Activated CD4-positive, CD25-positive, alpha-beta regulatory T cell treated with anti-CD3 and anti-CD28 coated beads, Interleukin-2, amount 50 U/mL, for 72 hours (primary cell): ENCODE measurements at places on chromosomes 6 and 20.

- DNase-seq = no peak
Measured at GRCh38 chr6:9248133-9248532, 812.8 kb upstream of the SLC35B3 start.

- no peak for DNase-seq
Measured at GRCh38 chr6:34836008-34836407, 44.1 kb downstream of the BLTP3A start.

DNA sequence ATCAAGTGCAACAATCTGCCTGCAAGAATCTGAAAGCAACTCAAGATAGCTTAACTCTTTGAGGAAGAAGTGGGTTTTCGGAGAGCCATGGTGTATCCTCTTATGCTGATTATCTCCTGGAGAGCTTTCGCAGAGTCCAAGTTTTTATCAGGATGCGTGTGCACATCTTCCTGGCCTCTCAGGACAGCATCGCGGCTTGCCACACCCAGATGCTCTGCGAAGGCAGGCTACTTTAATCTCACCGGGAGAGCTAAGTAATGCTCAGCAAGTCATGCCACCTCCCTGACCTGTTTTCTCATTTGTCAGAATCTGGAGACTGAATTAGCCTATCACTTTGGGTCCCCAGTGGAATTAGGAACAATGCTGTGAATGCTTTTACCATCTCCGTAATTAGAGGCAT is 52.9 kb downstream of the TTI1 start:
- no peak for DNase-seq

- no peak for DNase-seq
Measured at GRCh38 chr20:8964959-8965562, 103.8 kb upstream of the PLCB4 start.

DNA sequence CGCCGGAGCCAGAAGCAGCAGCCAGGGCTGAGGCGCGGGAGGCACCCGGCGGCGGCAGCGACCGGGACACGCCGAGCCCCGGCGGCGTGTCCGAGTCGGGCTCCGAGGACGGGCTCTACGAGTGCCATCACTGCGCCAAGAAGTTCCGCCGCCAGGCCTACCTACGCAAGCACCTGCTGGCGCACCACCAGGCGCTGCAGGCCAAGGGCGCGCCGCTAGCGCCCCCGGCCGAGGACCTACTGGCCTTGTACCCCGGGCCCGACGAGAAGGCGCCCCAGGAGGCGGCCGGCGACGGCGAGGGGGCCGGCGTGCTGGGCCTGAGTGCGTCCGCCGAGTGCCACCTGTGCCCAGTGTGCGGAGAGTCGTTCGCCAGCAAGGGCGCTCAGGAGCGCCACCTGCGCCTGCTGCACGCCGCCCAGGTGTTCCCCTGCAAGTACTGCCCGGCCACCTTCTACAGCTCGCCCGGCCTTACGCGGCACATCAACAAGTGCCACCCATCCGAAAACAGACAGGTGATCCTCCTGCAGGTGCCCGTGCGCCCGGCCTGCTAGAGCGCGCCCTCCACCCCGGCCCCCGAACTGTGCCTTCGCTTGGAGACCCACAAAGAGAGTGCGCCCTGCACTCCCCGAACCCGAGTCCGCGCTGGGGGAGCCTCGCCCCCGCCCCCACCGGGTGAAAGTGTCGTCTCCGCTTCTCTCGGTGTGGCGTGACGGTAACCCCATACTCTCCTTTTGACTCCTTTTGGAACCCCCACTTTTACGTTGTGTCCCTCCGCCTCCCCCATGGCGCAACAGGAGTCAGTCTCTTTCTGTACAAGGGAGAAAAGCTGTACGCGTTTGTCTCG is 1.6 kb downstream of the INSM1 start:
- DNase-seq = no peak

DNA sequence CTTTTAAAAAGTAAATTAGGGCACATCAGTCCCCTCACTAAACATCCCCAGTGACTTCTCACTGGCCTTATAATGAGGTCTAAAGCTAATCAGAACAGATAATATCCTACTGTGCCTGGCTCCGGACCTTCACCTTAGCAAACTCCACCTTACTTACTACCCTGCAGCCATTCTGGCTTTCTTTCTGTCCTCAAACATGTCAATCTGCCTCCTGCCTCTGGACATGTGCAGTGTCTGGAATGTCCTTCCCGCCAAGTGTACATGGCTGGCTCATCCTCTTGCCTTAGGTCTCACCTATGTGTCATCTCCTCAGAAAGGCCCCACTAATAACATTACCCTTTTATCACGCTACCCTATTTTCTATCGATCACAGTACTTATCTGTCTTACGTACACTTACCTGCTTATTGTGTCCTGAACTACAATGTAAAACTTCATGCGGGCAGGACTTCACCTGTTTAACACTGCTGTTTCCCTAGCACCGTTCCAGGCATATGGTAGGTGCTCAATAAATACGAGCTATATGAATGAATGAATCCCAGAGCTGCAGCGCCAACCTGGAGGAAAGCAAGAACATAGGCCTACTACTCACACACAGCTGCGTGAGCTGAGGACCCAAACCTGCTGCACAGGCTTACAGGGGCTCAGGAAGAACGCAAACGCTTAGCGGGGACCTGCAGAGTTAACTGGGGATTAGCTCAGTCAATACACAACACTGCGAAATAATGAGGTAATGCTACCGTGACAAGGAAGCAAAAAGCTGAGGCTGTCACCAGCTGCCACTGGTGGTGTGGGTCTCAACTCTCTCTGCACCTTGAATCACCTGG is 991 bp downstream of the UQCC2 start:
- DNase-seq = no peak

DNA sequence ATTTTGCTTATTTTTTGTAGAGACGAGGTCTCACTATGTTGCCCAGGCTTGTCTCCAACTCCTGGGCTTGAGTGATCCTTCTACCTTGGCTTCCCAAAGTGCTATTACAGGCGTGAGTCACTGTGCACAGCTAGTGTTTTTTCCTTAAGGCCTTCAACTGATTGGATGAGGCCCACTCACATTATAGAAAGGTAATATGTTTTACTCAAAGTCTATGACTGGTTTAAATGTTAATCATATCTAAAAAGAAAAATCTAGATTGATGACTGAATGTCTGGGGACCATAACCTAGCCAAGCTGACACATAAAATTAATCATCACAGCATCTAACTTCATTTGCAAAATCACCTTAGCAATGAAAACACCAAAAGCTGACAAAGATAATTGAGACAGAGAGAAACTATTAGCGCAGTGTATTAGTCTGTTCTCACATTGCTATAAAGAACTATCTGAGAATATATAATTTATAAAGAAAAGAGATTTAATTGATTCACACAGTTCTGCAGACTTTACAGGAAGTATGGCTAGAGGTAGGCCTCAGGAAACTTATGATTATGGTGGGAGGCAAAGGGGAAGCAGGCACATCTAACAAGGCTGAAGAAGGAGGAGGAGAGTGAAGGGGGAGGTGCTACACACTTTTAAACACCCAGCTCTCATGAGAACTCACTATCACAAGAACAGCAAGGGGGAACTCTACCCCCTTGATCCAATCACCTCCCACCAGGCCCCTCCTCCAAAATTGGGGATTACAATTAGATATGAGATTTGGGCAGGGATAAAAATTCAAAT is 66.8 kb upstream of the ARHGAP18 start:
- no peak for DNase-seq

DNA sequence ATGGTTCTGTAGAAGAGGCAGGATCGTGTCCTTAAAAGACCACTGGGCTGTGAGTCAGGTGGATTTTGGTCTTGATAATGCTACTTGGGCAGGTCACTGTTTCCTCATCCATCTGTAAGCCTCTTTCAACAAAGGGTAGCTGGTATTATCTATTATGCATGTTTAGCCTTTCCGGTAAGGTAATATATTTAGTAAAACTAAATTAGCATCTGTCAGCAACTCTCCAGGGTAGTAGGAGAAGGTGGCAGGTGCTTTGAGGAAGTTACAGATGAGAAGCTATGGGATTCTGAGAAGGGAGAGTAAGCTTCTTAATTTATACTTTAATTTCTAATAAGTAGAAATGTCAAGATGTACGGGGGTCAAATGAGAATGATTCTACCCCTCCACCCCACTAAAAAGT is 86.9 kb upstream of the TGM3 start:
- no peak for DNase-seq
